NCI-H1092 (cell line): ENCODE measurements at places on chromosomes 4 and X.
A peak's percentile ranks its signal among the peaks of the same experiment; 100 is the strongest.

DNA sequence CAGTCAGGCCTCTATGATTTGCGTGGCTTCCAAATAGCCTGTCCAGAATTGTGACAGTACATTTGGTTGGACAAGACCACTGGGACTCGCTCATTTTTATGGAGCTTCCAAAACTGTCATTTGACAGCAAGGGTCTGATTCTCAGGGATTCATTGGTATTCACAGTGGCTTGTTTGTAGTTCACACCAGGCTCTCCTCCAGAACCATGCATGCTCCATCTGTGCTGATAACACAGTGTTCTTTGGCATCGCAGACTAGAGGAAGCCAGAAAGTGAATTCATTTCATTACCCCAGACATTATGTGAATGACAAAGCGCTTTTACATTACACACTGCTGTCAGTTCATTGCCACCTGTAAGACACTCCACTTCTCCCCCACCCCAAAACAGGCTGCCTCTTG is 208.3 kb downstream of the ARHGAP10 start:
- no peak for DNase-seq

- DNase-seq, result no peak
Measured at GRCh38 chr4:88702782-88703181, 5.2 kb upstream of the NAP1L5 start.

GRCh38 chr4:72969976-72970375 is 99.5 kb downstream of the COX18 start:
- DNase-seq, result no peak

DNA sequence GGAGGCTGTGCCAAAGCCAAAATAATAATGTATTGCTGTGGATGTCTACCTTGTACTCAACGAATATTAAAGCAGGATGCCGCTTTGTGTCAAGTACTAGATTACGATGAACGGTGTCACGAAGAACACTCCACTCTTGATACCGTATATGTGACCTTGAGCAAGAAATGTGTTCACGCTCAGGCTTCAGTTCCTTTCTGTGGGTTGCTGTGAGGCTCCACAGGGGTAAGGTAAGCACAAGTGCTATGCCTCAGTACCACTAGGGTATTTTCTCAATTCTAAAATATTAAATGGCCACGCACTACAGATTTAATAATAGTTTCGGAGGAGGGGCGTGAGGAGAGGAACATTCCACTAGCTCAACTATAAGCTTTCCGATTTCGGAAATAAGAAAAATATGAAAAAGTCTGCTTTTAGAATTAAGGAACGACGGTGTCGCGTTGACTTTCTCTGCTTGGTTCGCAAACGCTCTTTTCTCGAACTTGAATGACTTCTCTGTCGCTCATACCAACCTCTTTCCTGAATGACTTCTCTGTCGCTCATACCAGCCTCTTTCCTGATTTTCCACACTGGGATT is 607 bp upstream of the SCOC start:
- DNase-seq, result peak; percentile 27
